ENCODE measurements at places on chromosomes 6 and 20.

DNA sequence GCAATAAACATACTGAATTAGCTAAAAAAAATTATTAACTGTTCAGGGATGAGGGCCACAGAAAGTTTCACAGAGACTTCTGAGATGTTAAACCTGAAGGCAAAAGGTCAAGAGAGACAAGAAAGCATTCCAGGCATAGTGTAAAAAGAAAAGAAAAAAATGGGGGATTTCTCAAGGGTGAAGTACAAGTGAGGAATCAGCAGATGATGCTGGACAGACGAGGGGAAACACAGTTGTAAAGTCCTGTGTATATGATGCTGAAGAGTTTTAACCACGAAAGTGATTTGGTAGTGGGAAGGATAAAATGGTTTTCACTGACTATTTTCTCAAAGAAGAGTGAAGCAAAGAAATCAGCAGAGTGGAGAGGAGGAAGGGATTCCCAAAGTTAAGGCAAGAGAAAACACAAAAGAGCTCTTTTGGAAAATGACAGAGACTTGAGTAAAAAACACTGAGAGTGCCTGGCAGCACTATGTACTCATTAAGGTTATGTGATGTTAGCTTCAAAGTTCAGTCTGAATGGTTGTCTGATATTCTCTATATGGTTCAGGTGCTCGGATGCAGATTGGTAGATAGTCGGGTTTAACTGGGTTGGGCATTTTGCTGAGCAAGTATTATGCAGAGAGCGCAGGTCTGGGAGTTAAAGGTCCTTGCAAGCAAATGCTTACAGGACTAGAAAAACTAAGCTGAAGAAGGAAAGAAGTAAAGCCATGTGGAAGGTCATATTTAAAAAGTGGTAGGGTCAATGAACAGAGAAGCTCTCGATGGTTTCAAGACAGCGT lies 16.4 kb downstream of the RAB23 start:
- no peak for DNase-seq

DNA sequence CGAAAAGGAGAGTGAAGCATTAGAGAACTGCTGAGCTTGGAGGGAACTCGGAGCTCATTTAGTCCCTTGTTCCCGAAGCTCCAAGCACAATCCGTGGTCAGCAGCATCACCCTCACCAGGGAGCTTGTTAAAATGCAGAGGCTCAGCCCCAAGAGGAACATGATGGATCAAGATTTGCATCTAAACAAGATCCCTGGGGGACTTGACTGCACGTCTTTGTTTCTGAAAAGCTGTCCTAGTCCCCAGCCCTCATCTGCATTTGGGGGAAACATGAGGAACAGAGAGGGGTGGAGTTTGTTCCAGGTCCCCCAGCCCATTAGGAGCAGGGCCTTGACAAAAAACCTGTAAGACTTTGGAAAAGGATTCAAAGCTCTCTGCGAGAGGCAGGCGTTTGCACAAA lies 4.1 kb upstream of the LBP start:
- no peak for DNase-seq

DNA sequence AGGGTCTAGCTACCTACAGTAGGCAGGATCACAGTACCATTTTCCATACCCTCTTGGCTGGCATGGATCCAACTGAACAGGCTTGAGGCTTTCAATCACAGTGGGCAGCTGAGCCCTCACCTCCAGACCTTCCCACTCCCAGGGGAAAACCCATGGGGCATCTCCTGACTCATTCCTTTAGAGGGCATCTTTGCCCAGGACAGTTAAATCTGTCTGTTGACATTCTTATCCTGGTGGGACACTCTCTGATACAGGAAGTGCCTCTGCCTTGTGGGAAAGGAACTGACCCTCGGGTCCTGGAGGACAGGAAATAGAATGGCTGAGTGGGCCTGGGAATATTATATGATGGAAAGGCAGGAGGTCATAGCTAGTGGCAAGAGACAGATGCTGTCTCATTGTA lies 10.2 kb upstream of the EPB41L1 start:
- no peak for DNase-seq

- DNase-seq = no peak
Measured at GRCh38 chr20:19701429-19701828, 56.6 kb upstream of the RIN2 start.
